Small intestine (tissue), 16 donors: ENCODE measurements at places on chromosomes 4 and X.

GRCh38 chr4:2537011-2537830 is 774 bp downstream of the FAM193A start:
- peak; percentile 86 for DNase-seq

DNA sequence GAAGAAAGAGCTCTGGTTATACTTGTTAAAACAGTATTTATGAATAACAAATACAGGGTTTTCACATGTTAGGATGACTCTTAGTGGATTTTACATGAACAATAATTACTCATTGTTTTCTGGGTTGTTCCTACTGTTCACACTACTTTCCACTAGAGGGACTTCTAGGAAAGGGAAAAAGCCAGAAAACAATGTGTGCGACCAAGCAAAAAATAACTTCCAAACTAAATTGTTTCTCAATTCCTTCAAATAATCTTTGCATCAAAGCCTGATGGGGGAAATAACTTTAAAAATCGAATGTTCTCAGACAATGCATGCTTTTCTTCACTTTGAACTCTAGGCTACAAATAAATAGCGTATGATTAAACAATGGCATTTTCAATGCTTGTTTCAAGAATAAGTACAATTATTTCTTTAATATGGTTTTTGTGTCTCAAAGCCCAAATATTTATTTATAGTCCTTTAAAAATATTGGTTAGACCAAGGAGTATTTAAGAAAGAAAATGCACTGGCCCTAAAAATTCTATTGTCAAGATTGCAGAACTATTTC is 72.1 kb upstream of the ETNPPL start:
- DNase-seq = peak; percentile 31

- no peak for DNase-seq
These were observed 335.4 kb downstream of the BCOR start for GRCh38 chrX:39762266-39762841.

DNA sequence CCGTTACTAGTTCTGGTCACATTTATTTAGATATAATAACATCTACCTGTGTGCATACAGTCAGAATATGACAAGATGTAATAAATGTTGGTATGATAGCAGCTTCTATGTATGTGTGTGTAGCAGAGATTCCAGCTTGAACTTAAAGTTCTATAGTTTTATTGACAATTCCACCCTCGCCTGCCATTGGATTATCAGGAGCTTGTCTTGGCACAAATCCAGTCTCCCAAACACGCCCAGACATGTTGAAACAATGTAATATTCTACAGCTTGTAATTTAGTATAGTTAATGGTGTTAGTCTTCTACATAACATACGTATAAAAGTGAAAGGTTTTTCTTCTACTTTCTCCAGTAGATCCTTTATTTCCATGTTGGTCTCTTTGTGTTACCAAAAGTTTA is 44.4 kb downstream of the BBS12 start:
- peak; percentile 73 for DNase-seq

DNA sequence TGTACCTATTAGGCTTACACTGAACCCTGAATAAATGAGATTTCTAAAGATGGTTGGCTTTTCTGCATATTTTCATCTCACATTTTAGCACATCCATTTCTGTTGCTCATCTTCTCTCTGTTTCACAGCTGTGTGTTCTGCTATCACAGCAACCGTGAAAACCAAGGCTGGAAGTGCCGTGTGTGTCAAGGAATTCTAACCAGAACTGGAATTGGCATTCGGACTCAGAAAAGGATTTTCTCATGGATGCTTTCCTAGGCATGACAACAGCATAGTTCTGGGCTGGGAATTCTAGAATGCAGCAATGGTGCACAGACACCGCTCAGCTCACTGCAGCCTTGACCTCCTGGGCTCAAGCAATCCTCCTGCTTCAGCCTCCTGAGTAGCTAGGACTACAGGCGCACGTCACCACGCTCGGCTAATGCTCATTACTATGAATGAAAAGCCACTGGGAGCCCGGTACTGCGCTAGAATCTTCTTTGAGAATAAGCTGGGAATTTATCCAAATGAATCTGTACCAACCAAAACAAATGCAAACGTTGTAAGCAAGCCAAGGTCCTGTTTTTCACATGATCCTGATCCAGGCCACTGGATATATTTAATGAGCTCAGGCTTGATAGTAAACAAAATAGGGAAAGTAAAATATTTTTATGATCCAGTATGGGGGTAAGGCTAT is 105.2 kb downstream of the RBM47 start:
- DNase-seq = no peak

DNA sequence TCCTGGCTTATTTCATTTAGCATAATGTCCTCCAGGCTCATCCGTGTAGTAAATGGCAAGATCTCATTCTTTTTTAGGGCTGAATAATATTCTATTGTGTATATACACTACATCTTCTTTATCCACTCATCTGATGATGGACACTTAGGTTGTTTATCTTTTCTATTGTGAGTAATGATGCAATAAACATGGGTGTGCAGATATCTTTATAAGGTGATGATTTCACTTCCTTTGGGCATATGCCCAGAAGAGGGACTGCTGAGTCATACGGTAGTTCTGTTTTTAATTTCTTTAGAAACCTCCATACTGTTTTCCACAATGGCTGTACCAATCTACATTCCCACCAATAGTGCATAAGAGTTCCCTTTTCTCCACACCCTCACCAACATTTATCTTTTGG is 317.6 kb upstream of the CNKSR2 start:
- DNase-seq = no peak

DNA sequence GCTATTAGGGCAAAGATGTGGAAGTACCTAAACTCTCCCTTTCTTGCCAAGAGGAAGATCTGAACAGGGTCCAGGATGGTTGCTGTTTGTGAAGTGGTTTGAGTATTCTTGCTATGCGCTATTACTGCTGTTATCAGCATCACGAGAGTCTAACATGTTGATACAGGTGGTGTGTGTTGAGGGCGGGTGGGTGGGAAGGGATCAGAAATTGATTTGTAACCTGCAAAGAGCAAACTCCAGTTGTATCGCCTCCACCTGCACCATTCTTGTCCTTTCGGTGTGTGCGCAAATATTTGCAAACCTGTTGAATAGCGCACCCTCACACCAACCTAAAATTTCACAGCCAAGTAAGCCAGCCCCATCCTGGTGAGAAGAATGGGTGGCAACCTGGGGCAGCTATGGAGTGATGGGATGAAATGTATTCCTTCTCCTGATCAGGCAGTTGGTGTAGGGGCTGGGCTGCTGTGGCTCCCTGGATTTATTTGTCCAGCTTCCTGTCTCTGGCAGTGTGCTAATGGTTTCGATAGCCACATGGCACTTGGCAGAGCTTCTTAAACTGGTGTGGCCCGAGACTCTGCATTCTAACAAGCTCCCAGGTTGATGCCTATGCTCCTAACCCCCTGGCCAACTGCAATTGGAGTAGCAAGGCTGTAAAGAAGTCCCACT is 102.6 kb upstream of the SCML1 start:
- DNase-seq = peak; percentile 40

GRCh38 chrX:109704563-109704962 is 28.5 kb downstream of the ACSL4 start:
- DNase-seq = no peak
